ENCODE measurements at places on chromosomes 1 and 21.

- DNase-seq: no peak
Measured at GRCh38 chr1:204660509-204660908, 25.0 kb downstream of the LRRN2 start.

- peak; percentile 54 for DNase-seq
Measured at GRCh38 chr1:214717351-214717750, 114.4 kb downstream of the CENPF start.

DNA sequence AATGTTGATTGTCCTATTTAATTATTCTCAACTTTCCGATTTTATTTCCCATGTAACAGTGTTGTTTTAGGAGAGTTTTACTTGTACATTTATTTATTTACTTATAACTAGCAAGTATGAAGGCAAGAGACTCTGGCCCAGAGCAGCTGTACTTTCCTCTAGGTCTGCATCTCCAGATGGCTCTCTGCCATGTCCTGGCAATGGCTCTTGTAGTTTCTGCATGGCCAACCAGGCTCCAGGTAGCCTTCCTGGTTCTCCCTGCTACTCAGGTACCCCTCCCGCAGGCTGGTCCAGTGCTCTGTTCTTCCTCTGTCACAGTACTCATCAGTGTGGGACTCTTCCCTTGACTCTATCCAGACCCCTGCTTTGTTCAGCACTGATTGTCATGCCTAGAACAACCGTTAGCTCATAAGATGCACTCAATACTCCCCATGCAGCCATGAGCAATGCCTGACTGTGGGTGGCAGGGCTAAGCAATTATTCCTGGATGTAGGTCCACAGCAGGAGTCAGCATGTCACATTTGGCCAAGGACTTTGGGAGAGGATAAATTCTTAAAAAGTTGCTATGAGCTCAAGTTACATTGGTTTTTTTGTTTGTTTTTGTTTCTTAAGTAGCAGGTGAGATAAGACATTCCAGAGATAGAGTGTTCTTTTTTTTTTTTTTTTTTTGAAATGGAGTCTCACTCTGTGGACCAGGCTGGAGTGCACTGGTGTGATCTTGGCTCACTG lies 10.9 kb upstream of the IL20 start:
- no peak for DNase-seq

DNA sequence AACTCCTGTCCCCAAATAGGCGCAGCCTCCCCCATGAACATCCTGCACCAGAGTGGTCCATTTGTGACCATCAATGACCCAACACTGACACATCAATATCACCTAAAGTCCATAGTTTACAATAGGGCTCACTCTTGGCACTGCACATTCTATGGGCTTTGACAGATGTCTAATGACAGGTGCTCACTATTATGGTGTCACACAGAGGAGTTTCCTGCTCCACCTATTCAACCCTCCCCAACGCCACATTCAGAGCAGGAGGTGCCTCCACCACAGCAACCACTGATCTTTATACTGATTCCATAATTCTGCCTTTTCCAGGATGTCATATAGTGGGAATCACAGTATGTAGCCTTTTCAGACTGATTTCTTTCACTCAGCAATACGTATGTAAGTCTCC lies 24.2 kb downstream of the GNG4 start:
- DNase-seq: no peak

- no peak for DNase-seq
Measured at GRCh38 chr1:42926235-42926878, 32.3 kb downstream of the SLC2A1 start.

DNA sequence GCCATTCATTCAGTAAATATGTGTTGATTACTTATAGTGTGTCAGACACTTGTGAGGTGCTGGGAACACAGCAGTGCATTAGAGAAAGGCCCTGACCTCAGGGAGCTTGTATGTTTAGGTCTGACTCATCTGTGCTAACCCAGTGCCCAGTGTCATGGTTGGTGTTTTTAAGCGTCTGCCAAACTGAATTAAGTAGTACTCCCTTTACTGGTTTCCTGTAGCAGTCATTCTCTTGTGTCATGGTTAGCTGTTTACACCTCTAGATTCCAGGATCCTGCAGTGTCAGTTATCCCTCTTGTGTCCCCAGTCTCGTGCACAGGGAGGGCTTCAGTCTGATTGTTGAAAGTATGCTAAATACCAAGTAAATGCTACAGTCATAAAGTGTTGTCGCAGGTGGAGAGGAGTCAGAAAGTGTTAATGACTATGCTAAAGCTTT lies 14.2 kb downstream of the UCK2 start:
- DNase-seq: peak; percentile 10
